ENCODE measurements at places on chromosomes 7 and 10.

DNA sequence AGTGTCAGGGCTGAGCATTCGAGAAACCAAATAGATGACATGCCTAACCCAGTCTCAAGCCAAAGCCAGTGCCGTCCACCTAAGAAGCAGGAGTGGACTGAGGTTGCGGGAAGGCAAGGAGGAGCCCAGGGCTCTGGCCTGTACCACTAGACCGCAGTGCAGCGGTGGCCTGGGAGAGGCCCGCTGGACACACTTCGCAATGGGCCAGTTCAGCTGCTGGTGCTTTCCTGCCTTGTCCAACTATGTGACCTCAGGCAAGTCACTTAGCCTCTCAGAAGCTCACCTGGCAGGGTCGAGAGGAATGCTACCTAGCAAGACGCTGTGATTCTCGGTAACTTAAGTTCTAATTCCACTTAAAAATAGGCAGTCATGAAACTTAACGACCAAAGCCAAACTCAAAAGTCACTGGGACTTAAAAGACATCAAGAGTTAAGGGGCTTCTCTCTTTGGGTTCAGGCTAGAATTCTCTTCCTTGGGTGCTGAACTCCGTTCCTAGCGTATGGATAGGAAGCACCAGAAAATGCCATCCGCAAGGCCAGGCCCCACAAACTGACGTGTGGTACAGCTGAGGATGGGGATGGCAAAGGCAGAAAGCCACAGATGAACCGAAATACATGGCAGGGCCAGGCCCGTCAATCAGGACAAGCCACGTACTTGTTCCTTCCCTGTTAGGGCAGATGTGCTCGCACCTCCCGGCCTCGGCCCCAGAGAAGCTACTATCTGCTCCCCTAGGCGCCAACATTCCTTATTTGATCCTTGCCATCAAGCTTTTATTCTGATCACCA is 34.2 kb downstream of the CTBP2 start:
- no peak for DNase-seq

DNA sequence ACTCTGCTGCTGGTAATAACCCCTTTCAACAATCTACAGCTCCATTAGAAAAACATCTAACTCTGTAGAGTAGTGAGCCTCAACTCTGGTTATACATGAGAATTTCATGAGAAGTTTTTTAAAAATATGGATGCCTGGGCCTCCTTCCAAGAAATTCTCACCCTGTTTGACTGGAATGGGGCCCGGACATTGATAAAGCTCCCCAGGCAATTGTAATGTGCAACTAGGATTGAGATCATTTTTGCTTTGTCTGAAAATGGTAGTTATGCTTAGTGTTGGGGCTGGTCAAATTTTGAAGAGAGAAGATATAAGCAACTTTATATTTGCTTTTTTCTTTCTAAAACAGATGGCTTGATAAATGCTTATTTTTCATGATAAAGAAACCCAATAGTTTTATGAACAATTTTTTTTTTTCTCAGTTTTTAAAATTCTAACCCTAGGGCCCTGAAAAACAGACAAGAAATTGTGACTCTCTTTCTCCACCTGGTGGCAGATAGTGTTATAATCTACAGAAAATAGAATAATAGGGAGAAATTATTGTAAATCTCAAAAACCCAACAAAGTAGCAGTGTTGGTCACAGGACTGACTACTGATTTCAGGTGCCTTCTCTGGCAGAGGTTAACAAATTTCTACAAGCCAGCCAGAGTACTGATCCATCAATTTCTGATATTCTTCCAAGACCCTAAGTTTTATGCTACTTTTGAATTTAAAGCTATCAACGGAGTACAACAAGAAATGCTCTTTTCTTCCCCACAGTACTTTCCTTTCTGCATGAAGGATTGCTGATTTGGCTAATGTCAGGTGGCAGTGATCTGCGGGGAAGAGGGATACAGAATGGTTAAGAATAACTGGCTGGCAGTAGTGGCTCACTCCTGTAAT is 174.8 kb downstream of the DKK1 start:
- no peak for DNase-seq

- DNase-seq, result no peak
Measured at GRCh38 chr7:25615003-25615402, 386.7 kb upstream of the NPVF start.

DNA sequence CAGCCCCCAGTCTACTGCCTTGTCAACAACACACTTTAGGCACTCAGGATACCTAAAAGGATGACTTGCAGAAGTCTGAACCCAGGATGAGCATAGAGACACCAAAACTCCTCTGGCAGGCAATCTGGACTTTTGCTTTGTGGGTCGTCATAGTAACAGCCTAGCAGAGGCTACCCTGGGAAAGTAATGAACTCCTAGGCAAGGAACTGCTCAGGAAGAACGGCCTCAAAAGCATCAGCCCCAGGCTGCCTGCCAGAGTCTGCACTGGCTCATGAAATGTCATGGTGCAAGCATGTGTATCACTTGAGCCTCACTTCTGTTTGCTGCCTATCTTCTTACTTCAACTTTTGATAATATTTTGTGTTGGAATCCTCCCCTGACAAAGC is 715.1 kb downstream of the GRID1 start:
- DNase-seq, result no peak

DNA sequence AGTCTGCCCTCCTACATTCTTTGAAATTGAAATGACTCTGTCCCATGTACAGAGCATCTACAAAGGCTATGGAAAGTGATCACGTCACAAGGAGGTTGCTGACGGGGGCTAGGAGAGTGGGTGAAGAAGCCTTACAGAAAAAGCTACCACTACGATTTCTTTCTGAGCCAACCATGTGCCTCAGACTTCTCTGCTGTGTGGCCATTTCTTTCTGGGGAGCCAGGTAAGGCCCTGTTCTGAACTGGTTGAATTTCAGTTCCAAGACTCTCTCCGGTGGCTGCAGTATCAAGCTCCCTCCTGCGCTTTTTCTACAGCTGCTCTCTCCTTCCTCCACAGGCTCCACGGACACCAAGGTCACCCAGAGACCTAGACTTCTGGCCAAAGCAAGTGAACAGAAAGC is 112.5 kb upstream of the PRSS1 start:
- peak; percentile 52 for DNase-seq

DNA sequence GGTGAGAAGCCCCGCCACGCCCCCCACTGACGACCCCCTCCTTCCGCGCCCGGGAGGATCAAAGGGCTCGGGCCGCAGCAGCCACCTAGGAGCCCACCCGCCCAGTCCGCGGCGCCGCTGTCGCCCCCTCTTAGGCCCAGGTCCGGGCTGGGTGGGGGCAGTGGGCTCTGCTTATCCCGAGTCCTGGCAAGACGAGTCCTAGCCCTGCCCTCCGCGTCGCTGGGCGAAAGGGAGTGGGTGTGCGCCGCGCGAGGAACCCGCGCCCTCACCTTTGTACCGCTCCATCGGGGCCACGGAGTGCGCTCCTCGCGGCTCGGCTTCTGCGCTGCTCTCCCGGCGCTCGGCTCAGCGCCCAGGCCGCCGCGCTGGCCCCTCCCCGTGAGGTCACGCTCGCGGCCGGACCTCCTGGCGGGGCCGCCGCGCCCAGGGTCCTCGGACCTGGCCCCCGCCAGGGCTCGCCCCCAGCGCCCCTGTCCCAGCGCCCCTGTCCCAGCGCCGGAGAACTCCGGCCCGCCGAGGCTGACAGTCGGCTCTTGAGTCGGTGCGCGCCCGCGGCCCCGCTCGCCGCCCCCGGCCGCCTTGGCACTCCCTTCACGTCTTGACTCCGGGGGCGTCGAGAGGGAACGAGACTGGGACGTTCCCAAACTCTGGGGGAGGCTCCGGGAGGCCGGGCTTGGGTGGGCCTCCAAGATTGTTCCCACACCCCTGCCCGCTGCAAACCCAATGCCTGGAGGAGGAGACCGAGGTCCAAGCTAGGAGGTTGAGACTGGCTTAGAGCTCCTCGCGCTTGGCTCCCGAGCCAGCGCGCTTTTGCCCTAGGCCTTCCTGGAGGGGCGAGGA is at the start of gene AFAP1L2:
TSS of gene AFAP1L2 (minus strand) at position 332 of the 840 bp plus-strand sequence. CDS start at position 285, 47 bp downstream.
- DNase-seq, result no peak

DNA sequence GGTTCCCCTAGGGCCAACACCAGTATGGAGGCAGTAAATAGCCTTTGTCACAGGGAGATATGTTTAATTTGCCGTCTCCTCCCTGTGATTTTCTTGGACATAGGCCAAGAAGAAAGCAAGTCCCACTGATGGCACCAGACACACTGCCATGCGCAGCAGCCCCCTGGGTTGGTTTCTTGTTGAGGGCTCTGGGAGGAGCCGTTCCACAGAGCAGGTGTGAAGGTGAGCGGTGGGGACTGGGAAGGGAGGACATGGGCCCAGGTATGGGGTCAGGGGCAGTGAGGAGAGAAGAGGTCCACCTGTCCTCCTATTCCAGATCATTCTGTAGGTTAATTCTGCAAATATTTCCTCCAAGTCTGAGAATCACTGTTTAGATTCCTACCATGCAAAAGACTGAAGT is 376.1 kb downstream of the PLXNA4 start:
- no peak for DNase-seq

DNA sequence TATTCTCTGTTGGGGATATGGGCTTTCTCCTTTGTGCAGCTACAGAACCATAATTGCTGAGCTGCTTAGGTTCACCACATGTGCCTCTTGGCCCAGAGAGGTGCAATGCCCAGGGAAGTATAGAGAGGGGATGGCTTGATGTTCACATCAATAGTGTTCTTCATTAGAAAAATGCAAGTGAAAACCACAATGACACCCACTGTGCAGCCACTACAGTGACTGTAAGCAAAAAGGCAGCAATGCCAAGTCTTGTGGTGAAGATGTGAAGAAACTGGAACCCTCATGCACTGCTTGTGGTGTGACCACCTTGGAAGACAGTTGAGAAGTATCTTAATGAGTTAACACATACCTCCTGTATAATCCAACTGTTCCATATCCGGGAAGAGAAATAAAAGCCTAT is 318.9 kb upstream of the ZMIZ1 start:
- no peak for DNase-seq

DNA sequence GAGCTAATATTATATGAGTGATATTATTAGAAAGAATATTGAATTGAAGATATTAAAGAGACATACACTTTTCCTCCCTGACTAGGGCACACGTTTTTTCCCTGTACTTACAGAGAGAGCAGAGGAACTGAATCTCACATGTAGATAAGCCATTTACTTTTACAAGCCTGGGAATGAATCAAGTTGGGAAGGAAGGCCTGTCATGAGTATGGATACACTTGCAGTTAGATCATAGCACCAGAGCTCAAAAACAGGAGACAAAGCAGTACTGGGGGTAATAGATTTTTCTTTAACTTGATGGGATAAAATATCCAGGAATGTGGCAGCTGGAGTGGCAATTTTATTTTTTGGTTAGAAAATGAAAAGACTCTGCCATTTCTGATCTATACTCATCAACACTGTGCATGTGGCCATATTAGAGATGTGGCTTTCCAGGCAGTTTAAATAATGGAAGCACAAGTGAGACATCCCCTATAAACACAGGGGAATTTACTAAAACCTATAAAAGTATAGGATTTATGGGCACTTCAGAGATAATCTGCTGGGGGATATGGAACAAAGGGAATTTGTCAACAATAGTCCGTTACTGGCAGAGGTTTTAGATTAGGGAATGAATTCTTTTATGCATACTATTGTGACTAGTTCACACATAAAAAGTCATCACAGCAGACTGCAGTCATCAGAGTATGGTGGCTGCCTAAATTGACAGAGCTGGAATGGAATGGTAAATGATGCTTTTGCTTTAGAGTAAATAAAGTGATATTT is 657.7 kb upstream of the MBL2 start:
- DNase-seq, result no peak

- no peak for DNase-seq
Measured at GRCh38 chr7:127581716-127582115, 3.7 kb downstream of the GCC1 start.

- DNase-seq, result no peak
Measured at GRCh38 chr7:148306759-148307158, 283.8 kb upstream of the C7orf33 start.

DNA sequence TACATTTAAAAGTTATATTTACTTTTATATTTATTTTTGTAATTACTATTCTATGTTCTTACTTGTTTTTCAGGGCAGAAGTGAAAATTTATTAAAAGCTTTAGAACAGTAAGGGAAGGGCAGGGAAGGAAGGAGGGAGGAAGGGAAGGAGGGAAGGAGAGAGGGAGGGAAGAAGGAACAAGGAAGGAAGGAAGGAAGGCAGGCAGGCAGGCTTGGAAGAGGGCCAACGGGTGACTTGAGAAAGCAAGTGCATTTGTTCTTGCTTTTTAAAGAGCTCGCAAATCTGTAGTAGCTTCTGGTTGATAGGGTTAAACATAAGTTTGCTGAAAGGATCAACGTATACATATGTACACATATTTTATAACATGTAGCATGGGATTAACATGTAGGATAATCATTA is 725.3 kb upstream of the FZD8 start:
- no peak for DNase-seq

DNA sequence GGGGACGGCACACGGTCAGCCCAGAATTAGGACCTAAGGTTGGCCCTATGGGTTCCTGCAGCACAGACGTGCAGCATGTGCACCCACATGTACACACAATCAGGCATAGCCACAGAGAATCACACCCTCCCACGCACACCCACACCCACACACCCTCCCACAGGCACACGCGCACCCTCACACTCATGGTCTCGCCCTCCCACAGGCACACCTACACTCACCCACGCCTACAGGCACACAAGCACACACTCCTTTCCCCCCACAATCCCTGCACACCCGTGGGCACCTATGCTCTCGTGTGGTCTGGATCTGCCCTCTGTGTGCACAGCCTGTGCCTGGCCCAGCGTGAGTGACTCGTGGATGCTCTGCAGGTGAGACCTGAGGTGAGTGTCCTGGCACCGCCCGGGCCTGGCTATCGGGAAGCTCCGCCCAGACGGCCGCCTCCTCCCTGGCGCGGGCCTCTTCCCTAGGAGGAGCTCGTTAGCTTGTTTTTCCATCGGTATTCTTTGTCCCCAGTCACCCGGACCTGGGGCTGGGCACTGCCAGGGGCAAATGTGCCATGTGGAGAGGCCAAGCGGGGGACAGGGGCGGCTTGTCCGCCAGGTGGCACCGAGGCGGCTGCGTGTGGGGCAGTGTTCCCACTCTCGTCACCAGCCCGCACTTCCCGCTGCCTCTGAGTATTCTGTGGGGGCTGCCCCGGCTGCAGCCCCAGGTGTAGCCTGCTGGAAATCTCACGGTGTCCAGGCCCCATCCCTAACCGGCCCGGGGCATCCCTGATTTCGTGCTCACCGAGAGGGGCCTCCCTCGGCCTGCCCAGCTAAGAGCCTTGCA is 110.2 kb upstream of the FAM20C start:
- no peak for DNase-seq

- no peak for DNase-seq
Measured at GRCh38 chr7:32928785-32929298, 28.4 kb upstream of the FKBP9 start.

DNA sequence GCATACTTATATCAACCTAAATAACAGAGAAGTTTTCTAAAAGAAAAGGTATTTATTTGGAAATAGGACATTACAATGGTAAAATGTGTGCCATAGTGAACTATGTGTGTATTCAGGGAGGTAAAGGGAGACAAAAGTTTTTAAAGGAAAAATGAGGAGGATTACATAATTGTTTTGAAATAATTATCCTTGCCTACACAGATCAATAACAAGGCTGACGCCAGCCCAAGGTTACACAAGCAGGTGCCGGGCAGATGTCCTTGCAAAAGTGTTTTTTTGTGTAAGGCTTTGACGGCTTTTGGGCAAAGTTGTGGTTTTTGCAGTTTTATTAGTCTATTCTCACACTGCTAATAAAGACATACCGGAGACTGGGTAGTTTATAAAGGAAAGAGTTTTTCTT is 22.7 kb upstream of the SLC35B4 start:
- DNase-seq, result no peak
